Cerebellar nuclear complex (tissue), 1 donor: ENCODE measurements at places on chromosomes 7 and 10.

DNA sequence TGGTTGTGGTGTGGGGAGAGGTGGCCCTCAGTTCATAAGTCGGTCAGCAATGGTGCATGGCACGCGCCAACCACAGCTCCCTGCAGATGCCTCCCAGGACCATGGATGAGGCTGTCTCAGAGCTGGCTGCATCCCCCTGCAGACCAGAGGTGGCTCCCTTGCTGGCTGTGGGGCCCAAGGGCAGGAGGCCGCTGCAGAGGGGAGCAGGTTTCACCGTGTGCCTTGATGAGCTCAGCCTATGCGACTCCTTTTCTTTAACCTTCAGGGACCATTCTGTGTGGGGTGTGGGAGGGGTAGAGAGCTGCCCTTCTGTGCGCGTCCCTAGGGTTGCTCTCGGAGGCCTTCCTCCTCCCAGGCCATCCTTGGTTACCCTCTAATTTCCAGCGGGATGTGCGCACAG, 152.4 kb downstream of the ACTR3B start:
- no peak for DNase-seq

- DNase-seq, result no peak
Observed at GRCh38 chr10:87733081-87733480, 73.4 kb downstream of the PAPSS2 start.

- DNase-seq, result no peak
Observed at GRCh38 chr7:106640368-106641141, 20.4 kb downstream of the CCDC71L start.

- no peak for DNase-seq
Observed at GRCh38 chr10:85448716-85449115, 917.9 kb downstream of the GRID1 start.

GRCh38 chr7:151886783-151887182, 9.9 kb upstream of the PRKAG2 start:
- DNase-seq, result no peak

DNA sequence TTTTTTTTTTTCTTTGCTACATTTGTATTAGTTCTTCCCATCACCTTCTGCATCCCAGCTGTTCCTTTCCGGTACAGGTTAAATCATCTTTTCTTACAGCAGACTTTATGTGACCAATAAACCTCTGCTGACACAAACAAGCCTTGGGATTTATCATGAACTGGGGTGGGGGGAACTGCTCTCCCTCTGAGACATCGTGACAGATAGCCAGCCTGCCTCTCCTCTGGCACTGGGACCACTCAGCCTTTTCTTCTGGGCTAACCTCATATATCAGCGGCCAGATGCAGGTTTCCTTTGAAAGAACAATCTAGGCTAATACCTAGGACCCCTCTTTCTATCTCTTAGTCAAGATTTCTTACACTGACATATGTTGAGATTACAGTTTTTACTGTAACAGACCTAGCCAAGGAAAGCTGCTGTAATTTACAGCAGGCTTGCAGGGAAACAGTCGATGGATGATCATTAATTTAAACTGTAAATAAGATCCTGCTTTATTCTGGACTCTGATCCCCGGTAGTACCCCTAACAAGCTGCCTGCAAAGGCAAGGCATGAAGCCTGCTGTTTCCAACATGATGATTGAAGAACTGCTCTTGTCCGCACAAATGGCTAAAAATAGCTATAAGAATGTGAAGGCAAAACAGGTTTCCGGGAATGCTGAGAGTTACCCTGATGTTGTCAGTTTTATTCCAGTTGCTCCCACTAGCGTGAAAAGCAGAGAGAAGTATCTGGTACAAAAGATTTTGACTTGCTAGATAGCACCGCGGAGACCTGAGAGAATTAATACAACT, 338.7 kb downstream of the SORCS1 start:
- DNase-seq, result no peak

- no peak for DNase-seq
Observed at GRCh38 chr7:135924302-135924701, 52.9 kb downstream of the MTPN start.

GRCh38 chr10:75527542-75527941, 96.1 kb downstream of the LRMDA start:
- DNase-seq, result no peak

DNA sequence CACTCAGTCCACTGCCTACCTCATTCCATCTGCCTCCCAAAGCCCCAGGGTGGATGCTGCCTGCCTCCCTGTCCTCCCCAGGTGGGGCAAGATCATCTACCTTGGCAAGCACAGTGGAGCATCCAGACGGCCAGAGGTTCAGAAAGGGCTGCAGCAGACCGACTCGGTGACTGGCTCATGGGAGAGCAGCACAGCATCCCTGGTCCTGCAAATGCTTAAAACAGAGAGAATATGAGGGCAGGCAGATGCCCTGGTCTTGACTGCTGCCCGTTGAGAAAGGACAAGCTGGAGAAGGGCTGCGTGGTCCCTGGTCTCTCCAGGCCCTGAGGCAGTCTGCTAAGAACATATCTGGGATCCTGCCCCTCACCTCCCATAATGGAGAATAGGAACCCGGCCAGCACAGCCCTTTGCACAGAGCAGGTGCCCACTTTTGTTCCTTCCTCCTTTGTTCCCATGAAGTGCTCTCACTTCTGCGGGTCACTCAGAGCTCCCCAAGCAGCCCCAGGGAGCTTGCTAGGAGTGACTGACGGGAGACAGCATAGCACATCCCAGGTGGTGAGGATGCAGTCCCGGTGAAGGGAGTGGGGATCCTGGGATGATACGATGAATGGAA, 1.4 kb downstream of the HPS1 start:
- DNase-seq, result no peak

GRCh38 chr7:156450473-156450872, 190.1 kb upstream of the RNF32 start:
- DNase-seq, result no peak

GRCh38 chr7:37510043-37510634, 61.5 kb upstream of the ELMO1 start:
- no peak for DNase-seq

DNA sequence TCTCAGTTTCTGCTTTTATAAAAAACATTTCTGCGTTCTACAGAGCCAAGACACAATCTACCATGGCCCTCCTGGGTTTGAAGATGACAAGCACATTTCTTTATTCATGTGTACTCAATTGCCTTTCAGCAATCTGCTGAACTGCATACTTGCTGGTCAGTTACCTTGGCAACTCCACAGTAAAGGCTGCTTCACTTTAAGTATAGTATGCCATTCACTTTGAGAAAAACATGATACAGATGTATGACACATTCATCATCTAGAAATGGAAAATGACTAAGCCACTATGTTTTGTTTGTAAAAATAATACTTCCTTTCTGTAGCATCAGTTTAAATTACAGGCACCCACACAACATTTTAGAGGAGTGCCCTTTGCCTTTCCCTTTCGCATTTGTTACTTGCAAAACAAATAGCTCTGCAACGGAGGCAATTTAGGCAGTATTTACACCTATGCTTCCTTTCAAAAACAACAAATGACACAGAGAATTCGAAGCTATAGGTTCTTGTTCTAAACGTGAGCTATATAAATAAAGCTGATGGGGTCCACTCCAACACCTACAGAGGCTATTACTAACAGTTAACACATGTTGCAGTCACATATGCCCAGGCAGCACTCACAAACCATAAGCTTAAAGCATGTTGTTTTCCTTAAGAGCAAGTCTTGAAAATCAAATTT, 23.5 kb downstream of the SGCE start:
- no peak for DNase-seq

DNA sequence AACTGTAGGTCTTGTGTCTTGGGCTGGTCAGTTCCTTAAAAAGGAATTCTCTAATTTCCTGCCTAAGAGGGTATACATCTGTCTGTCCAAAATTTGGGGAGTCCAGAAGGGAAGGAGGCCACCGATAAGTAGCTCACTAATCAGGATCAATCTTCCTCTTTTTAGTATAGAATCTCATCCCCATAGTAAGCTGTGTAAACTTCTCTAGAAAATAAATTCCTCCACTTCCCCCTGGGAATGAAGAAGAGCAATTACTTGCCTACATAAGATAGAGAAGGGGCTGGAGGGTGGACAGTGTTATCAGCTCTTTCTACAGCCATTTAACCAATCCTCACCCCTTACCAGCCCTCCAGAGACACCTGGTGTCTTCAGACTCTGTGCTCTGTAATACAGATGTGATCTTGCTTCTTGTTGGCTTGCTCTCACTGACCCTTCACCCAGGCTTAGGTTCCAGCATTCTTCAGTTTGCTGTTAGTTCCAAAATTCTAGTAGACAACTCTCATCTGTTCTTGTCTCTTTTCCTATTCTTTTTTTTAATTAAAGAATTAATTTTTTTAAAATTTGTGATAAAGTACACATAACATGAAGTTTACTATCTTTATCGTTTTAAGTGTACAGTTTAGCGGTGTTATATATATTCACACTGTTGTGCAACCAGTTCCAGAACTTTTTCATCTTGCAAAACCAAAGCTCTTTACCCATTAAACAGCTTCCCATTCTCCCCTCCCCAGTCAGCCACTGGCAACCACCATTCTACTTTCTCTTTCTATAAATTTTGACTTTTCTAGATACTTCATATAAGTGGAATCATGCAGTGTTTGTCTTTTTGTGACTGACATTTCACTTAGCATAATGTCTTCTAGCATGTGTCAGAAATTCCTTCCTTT, 6.5 kb upstream of the PRKAR2B start:
- DNase-seq, result no peak

DNA sequence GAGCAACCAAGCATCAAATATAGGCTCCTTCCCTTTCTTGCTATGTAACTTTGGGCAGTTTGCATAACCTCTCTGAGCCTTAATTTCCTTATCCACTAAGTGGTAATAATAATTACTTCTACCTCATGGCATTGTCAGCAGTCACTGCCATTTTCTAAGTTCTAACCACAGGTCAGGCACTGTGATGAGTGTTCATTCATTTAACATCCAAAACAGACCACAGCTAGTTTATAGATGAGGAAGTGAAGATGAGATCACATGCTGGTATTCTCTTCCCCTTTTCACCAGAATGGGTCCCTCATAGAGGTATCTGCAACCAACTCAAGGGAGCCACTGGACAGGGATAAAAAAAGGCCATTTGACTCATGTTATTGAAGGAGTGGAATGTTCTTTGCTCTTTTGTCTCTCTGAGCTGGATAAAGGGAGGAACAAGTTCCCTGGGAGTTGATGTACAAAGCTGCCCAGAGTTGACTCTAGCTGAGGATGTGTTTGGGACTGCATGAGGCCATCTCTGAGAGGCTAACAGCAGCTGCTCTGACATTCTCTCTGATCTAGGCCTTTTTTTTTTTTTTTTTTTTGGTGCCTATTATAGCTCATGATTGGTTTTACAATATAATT, 65.0 kb downstream of the DNAJC12 start:
- no peak for DNase-seq

GRCh38 chr10:104640339-104641186, 527 bp upstream of the SORCS3 start:
- no peak for DNase-seq

DNA sequence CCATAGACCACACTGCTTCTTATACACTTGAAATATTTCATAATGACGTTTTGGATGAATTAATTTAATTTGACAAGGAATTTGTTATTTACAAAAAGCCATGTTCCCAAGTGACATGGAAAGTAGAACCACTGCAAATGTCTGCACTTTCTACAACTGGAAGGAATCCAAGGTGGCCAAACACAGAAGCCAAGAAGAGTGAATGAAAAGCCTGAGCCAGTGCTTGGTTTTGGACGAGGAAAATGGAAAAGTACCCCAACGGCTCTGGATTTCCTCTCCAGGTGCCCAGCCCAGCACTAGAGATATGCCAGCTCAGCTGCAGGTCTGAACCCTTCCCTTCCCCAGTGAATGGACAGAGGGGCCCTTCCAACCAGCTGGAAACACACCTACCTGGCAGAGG, 279.4 kb downstream of the TNS3 start:
- DNase-seq, result no peak

GRCh38 chr10:88196291-88196690, 332.9 kb downstream of the PTEN start:
- no peak for DNase-seq

GRCh38 chr10:23521735-23522134, 82.9 kb downstream of the OTUD1 start:
- no peak for DNase-seq

DNA sequence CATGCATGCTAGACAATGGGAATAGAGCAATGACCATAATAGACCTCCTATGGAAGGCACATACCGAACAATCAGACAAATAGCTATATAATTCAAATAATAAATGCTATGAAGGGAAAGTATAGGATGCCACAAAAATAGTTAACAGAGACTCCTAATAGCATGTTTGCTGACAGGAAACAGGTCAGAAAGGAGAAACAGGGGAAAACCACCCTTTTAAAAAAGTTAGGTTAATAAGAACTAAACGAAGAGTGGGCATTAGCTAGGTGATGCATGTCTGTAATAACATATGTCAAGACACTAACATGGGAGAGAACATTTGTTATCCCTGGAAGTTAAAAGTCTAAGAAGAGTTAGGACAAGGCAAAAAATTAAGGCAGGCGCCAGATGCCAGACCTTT, 58.9 kb downstream of the ABI1 start:
- no peak for DNase-seq

DNA sequence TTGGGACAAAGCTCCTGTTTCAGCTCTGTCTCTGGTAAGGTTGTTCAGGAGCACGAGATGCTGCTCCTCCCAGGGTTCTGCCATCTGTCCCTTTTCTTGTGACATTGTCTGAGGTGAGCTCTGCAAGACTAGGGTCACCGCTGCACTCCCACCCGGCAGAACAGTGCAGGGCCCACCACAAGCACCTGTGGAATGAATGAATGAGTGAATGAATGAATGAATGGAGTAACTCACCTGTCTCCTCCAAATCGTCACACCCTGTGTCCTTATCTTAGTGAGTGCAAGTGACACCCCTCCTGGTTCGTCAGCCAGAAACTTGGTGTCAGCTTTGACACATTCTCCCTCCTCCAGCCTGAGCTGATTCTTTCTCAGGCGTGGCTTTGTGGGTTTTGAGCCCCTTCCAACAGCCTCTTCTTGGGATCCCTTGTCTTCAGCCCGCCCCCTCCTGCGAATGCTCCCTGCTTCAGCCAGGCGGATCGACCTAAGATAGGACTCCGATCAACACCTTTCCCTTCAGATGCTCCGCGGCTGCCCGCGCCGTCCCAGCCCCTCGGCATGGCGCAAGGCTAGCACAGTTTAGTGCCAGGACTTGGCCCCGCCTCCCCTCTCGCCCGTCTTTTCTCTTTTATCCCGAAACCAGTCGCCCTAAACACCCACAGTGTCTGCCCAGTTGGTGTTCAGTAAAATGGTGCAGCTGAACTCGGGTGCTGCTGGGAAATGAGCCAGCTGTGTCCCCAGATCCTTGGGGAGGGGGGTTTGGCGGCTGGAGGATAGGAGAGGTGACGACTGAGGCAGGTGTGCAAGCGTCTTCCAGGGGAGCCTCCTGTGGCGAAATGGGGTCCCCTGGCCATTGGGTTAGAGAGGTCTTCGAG, 89.3 kb downstream of the BEND7 start:
- DNase-seq, result no peak
